Brain (organoid and tissue), 16 donors: ENCODE measurements at places on chromosomes 2 and 18.

- no peak for DNase-seq
Measured at GRCh38 chr18:58789876-58790240, 74.8 kb upstream of the ZNF532 start.

- no peak for DNase-seq
Measured at GRCh38 chr2:233445152-233445830, 91.0 kb downstream of the DGKD start.

- peak; percentile 66 for DNase-seq
Measured at GRCh38 chr2:66733364-66733999, 298.6 kb downstream of the MEIS1 start.

DNA sequence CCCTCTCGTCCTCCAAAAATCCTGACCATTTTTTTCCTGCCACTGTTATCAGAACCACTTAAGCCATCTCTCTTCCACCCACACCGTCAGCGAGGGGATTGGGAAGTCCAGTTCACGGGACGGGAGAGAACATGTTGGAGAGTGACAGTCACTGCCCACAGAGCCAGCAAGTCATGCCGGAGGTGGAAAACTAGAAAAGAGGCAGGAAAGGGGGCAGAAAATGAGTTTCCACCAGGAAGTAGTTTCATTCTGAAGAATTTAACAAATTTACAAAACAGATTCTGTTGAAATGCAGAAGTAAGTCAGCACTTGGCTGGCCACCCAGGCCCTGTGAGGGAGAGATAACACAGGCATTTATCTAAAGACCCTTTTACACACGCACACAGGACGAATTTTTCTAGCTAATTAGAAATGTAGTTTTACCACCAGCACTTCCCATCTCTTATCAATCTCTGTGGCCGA lies 431.3 kb downstream of the TSN start:
- DNase-seq = no peak

- no peak for DNase-seq
Measured at GRCh38 chr18:79564441-79564840, 115.2 kb upstream of the CTDP1 start.
